NCI-H1694 (cell line): ENCODE measurements at places on chromosomes 11 and 22.

GRCh38 chr11:61725781-61726231 is 26.6 kb upstream of the MYRF start:
- DNase-seq: no peak

GRCh38 chr11:67284811-67285540 is 4.1 kb upstream of the ANKRD13D start:
- DNase-seq: no peak

DNA sequence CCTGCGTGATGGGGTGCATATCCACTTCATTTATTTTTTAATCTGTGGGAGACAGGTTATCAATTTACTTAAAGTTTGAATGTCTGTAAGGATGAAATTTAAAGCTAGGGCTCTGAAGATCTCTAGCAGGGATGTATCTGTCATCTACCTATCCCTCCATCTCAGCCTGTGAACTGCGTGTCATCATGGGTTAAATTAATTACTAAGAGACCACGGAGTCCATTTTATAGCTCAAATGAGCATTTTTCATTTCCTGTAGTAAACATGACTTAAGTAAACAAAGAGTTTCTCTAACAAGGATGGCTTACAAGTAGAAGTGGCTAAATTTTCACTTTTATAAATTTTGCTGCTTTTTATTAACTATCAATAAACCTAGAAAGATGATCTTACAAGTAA is 2.9 kb upstream of the GLB1L3 start:
- no peak for DNase-seq

GRCh38 chr11:120174866-120175265 is 36.0 kb upstream of the OAF start:
- DNase-seq: no peak

DNA sequence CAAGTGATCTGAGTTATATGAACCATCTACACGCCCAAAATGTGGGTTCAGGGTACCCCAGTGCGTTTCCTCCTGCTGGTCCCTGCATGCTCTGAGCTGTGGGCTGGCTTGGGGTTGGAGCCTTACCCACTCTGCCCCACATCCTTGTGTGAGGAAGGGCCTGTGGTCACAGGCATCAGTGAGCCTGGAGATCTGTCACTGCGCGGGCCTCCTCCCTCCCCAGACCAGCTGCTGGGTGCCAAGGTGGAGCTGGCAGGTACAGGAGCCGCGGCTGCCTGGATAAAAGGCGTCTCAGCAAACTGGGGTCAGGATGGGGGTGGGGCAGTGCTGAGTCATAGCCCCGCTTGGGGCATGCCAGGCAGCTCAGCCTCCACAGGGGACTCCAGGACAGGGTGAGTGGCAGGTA is 17.9 kb downstream of the GNAZ start:
- no peak for DNase-seq

- no peak for DNase-seq
Measured at GRCh38 chr11:28338371-28338770, 230.2 kb downstream of the METTL15 start.

GRCh38 chr11:105070306-105070705 is 25.2 kb upstream of the CARD16 start:
- no peak for DNase-seq

DNA sequence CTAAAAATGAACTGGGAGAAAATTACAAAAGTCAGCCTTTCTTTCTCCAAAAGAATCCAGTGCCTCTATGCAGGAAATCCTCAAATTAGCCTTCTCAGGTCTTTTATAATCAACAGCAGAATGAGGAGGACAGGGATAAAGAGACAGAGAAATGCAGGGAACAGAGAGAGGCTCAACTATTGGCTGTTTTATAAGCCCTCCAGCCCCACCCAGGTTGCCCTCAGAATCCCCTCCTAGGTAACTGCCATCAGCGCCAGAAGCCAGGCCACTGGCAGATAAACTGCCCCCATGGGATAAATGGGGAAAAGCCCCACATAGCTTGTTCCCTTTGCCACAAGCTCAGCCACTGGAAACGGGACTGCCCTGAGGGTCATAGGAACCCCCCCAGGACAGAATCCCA is 10.9 kb upstream of the HMOX1 start:
- DNase-seq: no peak

DNA sequence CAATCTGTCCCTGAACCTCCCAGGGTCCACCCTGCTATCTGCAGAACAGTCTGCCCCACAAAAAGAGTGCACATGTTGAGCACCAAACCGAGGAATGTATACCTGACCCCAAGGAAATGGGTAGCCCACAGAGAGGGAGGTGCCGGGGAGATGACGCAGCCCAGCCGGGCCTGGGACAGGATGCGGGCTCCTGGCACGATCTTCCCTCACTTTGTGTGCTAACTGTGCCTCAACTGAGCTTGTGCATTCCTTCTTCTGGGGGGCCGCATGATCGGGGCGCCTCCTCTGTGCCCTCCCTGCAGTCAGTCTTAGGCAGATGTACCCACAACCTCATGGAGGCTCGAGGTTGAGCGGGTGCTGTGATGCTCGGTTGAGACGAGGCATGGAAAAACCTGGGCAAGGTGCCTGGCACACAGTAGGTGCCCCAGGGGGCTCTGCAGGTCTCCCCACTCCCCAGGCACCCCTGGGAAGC is 2.4 kb downstream of the GAS2L1 start:
- DNase-seq: no peak

DNA sequence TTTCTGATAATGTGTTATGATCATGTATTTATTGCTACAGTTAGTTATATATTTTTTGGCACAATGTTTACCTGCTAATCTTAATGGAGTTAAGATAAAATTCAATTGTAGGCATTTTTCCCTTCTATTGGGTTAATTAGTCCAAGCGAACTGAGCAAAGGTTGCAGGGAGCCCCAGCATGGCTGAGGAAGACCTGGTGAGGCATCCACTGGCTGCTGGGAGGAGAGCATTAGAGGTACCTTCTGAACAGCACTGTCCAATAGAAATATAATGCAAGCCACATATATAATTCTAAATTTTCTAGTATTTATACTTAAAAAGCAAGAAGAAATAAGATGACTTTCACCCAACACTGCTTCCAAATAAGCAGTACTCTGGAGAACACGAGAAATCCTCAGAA is 689 bp upstream of the TMEM126A start:
- no peak for DNase-seq

DNA sequence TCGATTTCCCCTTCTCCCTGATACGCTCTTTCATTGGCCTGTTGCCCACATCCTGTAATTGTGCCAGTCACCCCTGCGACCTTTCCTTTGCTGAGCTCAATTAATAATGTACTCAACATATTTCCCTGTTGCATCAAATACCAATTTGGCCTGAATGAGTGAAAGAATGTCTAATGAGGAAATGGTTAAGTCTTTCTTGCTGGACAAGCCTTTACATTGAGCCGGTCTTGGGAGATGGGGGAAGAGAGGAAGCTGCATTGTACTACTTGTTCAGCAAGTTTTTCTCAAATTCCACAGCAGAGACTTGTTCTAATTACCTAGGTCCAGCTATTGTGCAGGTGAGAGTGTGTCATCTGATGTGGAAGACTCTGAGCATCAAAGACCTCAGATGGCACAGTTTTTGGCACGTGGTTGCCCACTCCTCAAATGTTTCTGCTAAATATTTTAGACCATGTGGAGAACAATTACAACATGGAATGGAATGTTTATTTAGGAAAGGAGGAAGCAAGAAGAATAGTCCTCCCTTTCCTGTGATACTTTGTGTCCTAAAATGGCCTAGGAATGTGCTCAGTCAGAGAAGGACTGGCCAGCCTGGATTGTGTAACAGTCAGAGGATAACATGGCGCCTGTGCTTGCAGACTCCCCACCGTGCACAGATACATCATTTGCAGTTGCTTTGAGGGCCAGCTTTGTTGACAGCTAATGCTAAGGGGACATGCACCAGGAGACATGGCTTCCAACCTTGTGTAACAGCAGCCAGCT is 129.5 kb upstream of the E2F8 start:
- DNase-seq: no peak

GRCh38 chr11:120612513-120613263 is 101.1 kb downstream of the GRIK4 start:
- DNase-seq: no peak

DNA sequence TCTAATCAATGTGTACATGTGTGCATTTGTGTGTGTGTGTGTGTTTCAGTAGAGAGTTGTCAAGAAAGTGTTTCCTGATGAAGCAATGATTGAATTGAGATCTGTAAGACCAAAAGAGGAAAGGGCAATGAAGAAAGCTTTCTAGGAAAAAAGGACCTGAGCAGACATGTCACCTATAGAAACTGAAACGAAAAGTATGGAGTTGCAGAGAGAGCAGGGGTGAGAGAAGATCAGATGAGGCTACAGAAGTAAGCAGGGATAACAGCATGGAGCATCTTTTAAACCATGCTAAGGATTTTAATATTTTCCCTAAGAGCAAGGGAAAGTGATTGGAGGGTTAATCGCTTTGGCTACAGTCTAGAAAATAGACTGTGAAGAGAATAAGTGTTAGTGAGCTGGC is 1459.4 kb upstream of the TENM4 start:
- DNase-seq: no peak

- no peak for DNase-seq
Measured at GRCh38 chr11:106925245-106925644, 93.0 kb downstream of the GUCY1A2 start.

DNA sequence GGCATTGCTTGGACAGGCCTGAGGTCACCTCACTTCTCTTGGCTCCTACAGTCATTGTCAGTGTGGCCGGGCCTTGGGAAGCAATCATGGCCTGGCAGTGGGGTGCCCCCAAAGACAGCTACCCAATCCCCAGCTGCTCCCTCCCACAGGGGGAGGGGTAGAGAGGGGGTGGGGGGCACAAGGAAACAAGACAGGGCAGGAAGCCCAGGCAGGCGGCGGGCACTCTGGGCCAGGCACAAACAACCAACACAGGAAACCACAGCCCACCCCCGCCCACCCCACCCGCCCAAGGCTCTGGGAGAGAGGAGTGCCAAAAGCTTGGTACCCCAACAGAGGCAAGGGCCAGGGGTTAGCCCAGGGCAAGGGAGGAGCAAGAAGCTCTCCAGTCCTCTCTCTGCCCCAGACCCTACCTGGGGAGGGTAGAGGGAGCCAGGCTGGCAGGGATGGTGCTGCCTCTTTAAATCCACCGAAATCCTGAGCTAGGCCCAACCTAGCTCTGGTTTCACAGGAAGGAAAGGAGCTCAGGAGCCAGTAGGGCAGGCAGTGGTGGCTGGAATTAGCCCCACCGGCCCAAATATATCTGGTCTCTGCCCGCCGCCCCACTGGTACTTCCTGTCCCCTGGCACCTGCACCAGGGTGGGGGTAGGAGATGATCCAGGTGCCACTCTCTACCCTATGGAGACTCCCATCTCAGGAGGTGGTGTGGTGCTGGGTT is 12.2 kb downstream of the BCL9L start:
- no peak for DNase-seq

DNA sequence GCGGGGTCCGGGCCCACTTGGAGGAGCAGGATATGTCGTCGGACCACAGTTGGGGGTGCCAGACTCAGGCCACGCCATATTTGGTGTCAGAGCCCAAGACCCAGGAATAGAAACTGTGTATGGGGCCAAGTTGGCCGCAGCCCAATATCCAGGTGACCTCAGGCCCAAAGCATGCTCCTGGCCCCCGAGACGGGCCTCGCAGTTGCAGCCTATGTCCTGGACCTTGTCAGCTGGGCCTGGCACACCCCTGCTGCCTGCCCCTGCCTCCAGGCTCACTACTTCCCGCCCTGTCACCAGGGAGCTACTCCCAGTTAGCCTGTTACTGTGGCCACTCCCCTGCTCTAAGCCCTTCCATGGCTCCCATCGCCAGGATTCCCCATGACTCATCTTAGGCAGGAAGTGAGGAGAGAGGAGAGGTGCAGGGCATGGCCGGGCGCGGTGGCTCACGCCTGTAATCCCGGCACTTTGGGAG is 23.1 kb downstream of the A4GALT start:
- DNase-seq: no peak

- no peak for DNase-seq
Measured at GRCh38 chr11:504053-504993, 2.7 kb downstream of the RNH1 start.
